IPS DF 6.9 (cell line): ENCODE measurements at places on chromosomes 13 and 19.

DNA sequence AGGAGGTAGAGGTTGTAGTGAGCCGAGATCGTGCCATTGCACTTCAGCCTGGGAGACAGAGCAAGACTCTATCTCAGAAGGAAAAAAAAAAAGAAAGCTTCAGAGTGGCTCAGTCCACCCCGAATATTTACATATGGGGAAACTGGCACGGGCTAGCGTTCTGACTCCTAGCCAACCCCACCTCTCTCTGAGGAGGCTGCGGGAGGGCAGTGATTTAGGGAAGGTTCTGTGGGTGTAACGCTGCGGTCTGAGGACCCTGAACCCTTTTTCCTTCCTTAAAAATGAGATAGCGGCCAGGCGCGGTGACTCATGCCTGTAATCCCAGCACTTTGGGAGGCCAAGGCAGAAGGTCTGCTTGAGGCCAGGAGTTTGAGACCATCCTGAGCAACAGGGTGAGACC lies 5.0 kb downstream of the LRRC25 start:
- DNase-seq, result no peak

DNA sequence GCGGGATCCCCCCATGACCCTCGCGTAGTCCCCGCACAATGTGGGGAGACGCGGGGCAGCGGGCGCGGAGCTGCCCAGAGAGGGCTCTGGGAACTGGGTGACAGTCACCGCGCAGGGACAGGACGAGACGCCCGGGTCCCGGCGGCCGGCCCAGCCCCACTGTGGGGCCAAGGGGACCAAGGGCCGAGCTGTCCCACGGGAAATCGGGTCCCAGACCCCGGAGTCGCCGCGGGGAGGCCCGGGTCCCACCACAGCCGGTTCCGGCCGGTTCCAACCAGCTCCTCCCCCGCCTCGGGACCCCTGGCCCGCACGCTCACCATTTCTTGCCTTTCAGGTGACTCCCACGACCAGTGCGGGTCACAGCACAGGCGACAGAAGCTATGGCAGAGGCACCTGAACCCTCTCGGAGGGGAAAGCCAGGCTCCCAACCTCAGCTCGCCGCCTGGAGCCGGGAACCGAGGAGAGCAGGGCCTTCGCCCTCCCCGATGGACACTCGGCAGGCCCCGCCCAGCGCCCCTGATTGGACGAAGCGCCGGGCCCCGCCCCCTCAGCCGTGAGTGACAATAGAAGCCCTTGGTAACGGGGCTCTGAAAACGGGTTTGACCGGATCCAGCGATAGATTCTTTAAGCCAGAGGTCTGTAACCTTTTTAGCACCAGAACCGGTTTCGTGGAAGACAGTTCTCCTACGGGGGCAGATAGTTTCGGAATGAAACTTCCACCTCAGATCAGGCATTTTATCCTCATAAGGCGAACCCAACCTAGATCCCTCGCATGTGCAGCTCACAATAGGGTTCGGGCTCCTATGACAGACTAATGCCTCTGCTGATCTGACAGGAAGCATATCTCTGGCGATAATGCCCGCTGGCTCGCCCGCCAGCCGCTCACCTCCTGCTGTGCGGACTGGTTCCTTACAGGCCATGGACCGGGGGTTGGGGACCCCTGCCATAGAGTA lies at the start of gene ZNF433:
Gene ZNF433, minus strand, starts transcription at position 460 of the 953 bp plus-strand sequence. Its CDS starts 140 bp downstream, at position 320.
- DNase-seq, result peak; percentile 90

DNA sequence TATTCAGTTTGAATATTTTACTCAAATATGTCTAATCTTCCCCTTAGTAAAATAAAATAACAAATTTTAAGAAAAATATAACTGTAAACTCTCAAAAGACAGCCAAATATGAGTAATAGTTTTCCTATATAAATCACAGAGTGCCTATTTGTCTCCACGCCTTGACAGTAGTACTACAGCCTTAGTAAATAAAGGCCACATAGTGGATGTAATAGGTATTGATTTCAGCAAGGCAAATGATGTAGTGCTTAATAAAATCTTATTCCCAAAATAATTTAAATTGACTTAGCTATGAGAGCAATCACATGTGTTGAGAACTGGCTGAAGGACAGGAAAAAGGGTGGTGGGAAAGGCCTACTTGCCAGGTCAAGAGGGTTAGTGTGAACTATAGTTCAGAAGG lies 747.2 kb downstream of the OLFM4 start:
- DNase-seq, result no peak

- DNase-seq, result no peak
These were observed 31.9 kb downstream of the NFIC start for GRCh38 chr19:3398114-3398899.

DNA sequence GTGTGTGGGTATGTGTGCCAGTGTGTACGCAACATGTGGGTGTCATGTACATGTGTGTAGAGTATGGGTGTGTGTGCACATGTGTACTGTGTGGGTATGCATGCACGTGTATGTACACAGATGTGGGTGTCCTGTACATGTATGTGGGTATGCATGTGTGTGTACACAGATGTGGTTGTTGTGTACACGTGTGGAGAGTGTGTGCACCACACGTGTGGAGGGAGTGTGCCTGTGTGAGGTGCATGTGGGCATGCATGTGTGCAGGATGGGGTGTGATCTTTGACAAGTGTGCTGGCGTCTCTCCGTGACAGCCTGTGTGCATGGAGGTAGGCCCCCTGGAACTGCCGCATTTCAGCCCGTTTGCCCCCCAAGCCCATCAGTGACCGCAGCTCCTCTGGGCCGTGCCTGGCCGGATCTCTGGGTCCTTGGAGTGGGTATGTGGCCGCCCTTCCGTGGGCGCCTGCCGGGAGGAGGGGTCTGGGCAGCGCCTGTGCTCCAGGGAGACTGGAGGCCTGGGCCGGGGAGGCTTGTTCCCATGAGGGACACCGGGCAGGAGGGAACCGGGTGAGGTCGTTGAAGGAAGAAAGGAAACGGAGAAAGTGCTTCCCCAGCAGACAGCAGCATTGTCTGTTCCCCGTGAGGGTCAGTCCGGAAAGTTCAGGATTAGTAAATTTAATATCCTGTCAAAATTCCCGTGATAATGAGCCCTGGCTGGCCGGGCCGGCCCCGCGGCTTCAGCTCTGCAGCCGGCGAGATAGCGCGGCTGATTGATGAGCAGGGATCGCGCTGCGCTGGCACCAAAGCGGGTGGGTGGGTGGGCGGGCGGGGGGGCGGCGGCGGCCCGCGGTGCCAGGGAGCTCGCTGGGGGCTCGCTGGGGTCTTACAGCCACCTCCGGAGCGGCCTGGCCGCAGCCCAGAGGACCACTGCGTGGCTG lies 91.1 kb upstream of the SOX1 start:
- DNase-seq, result no peak
